ENCODE measurements at places on chromosomes 7 and 10. TPM values are rescaled to one million over a fixed set of nuclear protein-coding genes. Genes with fewer than 3 reads are reported as not detected.
A peak's percentile ranks its signal among the peaks of the same experiment; 100 is the strongest.

DNA sequence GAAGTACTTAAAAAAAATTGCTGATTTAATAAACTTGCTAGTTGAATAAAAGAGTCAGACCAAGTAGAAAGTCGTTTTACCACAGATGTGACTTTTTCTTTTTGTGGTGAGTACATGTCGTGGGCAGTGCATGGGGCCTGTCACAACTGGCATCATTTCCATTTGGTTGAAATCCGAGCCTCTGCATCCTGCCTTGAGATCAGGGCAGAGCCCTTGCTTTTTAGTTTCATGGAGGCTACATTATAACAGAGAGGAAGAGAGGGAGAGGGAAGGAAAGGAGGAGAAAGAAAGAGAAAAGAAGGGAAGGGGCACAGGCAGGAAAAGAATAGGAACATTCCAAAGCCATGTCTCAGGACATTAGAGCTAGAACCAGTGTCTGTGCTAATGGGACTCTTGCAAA is 20.4 kb upstream of the INSYN2A start:
- H3K4me1 ChIP-seq = no peaks in the 10 kb centered on the region
- no peak overlapping the region for H3K27ac ChIP-seq
- H3K36me3 ChIP-seq = no peaks in the 10 kb centered on the region
- no peak overlapping the region for H3K4me3 ChIP-seq
- DNase-seq = no peak
- H3K27me3 ChIP-seq = no peaks in the 10 kb centered on the region

Gene SLC18A2
- polyA plus RNA-seq = not detected

DNA sequence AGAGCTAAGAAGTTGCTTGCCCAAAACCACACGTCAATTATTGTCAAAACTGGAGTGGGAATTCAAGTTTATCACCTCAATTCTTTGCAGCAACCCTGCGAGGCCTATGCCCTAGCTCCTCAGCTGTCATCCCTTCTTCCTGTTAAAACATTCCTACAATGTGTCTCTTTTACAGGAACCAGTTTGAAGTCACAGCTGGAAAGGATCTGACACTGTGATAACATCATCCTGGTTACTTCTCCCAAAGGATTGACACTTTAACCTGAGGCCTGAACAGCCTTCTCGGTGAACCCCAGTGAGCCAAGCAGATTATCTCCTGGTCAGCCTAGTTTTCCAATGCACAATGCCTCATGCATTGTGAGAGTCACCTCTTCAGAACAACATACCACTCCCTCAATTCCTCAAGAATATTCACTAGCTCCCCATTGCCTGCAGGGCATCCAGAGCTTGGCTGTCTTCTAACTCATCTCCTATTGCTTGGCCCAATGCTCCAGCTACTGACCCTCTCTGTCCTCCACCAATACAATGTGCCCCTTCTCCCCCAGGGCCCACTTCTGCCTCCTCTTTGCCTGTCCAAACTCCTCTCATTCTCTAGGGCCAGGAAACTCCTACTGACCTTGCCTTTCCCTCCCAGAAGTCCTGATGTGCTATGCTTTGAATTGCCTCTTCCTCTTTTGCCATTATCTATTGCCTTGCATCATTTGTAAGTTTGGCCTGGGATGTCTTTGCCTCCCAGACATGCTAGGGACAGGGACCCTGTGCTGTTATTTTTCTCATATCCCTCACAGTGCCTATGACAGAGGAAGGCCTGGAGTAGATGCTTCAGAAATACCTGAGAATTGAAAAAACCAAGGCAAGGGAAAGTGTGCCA is 10.4 kb upstream of the DLG5 start:
- H3K4me1 ChIP-seq = no peaks in the 10 kb centered on the region
- no peak for DNase-seq
- no peak overlapping the region for H3K27ac ChIP-seq
- no peaks in the 10 kb centered on the region for H3K36me3 ChIP-seq
- no peak overlapping the region for H3K4me3 ChIP-seq

DNA sequence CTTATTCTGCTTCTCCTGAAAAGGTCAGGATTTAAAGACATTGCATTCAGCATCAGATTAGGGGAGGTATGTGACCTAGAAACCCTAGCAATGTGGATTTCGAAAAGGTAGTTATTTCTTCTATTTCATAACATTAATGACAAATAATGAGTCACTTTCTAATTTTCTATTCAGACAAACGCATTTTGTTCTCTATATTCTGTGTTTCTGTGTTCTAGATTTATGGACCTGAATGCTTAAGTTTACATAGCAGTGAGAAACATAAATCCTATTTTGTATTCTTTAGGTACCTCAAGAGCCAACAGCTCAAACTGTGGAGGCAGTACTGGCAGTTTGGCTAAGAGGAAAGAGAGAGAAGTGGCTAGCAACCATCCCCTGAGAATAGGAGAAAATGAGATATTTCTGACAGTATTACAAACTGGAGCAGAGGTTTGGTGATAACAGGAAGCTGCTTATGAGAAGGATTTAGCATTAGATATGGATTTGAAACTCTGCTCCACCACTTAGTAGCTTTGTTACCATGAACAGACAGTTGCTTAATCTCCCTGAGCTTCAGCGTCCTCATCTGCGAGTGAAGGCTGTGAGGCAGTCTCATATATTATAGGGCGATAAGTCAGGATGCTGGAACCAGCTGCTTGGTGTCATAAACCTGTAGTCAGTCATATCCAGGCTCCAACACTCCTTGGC is 28.2 kb downstream of the CDK14 start:
- no peak overlapping the region for H3K4me3 ChIP-seq
- peak overlapping the region; percentile 34 for H3K27ac ChIP-seq
- peaks cover 50% of the 10 kb centered on the region for H3K4me1 ChIP-seq
- no peaks in the 10 kb centered on the region for H3K36me3 ChIP-seq

DNA sequence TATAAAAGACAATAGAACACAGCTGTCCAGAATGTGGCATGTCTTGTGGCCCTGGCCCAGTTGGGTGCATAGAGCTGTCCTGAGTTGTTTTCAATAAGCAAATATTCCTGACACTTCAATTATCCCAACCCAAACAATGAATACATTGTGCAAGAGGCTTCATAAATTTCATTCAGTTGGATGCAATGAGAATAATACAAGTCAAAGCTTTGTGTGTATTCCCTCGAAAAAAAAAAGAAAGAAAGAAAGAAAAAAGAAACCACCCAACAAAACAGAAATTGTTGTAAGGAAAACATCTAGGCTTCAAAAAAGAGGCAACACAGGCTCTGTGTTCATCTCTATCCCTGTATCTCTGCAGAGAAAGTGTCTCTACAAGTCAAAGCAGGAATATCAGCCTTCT is 138.7 kb upstream of the ADO start:
- H3K4me3 ChIP-seq = no peak overlapping the region
- no peak for DNase-seq
- H3K27ac ChIP-seq = no peak overlapping the region
- no peaks in the 10 kb centered on the region for H3K36me3 ChIP-seq
- no peaks in the 10 kb centered on the region for H3K27me3 ChIP-seq

Gene SYNPO2L
- polyA plus RNA-seq = not detected

- no peak overlapping the region for H3K4me3 ChIP-seq
- H3K4me1 ChIP-seq = peaks cover 13% of the 10 kb centered on the region
- no peak overlapping the region for H3K27ac ChIP-seq
- DNase-seq = no peak
- H3K36me3 ChIP-seq = peaks cover 5% of the 10 kb centered on the region
- no peaks in the 10 kb centered on the region for H3K27me3 ChIP-seq
Measured at GRCh38 chr10:32340596-32341180, 6.3 kb downstream of the EPC1 start.

DNA sequence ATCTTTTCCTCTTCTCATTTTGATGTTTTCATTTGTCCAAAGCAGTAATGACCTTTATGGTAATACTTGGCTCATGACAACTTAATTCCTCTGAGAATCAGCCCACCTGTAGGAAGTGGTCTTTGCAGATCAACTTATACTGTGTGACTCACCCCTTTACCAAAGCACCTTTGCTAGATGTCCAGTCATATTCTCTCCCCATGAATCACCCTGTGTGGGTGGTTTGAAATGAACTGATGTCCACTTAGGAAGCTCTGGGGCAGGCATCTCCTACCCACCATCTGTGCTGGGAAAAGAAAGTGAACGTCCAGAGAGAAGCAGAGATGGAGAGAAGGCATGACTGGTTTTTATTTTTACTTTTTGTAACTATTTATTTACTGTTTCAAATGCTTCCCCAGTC is 410.3 kb downstream of the KIF20B start:
- no peaks in the 10 kb centered on the region for H3K27me3 ChIP-seq
- no peaks in the 10 kb centered on the region for H3K4me1 ChIP-seq
- no peak overlapping the region for H3K4me3 ChIP-seq
- no peaks in the 10 kb centered on the region for H3K36me3 ChIP-seq
- no peak for DNase-seq

DNA sequence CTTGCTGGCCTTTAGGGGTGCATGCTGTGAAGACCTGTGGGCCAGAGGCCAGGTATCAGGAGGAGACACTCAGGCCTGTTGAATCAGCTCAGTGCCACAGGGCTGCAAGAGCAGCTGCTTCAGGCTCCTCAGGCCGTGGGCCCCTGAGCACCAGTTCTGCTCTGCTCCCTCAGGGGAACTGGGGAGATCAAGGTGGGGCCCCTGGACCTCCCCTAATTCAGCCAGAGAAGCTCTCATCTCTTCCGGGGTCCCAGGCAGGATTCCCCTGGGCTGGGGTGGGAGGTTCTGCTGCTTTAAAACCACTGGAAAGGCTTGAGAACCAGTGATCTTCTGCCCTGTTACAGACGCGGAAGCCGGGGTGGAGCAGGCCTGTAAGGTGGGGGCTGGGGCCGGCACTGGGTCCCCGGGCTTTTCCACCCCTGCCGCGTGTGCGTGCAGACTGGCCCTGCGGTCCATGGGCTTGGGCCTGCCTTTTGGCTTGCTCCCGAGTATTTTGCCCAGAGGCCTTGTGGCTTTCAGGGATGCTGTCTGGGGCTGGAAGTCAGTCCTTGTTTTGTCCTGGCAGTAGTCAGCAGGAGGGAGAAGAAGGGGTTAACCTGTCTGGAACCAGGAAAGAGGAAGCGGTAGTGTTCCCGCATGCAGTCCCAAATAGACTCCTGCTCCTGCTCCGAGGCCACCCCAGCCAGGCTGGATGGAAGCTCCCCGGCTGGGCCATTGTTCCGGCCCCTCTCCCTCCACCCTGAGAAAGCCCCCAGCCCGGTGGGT is 74.3 kb downstream of the LHPP start:
- DNase-seq = no peak
- H3K4me1 ChIP-seq = no peaks in the 10 kb centered on the region
- no peaks in the 10 kb centered on the region for H3K36me3 ChIP-seq
- H3K27me3 ChIP-seq = no peaks in the 10 kb centered on the region
- no peak overlapping the region for H3K4me3 ChIP-seq

DNA sequence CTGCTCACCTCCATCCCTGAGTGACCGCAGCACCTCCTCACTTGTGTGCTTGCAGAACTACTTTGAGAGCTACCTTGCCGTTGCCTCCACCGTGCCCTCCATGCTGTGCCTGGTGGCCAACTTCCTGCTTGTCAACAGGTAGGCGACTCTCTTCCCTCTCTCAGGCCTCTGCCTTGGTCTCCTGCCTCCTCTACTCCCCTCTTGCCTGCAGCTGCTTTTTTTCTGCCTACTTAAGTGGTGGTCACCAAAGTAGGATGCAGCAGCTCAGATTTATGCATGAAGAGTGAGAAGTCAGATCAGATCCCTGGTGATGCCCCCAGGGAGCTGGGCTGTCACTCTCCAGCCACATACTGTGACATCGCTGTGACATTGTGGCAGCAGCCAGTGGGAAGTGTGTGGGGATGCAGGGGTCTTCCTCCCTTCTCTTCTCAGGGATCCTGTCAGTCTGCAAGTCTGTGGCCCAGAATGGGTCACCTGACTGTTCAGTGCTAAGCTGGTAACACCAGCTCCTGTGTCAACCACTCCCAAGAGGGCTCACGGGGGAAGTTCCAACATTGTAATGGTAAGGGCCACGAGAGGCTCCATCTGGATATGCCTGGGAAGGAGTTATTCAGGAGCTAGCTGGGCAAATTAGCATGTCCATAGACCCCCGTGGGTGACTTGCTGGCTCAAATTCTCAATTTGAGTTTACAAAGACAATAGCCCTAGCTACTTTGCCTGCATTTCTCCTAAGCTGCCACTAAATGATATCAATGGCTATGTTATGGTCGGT is 25.3 kb downstream of the SLC29A3 start:
- H3K4me1 ChIP-seq = peaks cover 2% of the 10 kb centered on the region
- H3K36me3 ChIP-seq = no peaks in the 10 kb centered on the region
- DNase-seq = no peak
- no peak overlapping the region for H3K27ac ChIP-seq
- no peaks in the 10 kb centered on the region for H3K27me3 ChIP-seq

DNA sequence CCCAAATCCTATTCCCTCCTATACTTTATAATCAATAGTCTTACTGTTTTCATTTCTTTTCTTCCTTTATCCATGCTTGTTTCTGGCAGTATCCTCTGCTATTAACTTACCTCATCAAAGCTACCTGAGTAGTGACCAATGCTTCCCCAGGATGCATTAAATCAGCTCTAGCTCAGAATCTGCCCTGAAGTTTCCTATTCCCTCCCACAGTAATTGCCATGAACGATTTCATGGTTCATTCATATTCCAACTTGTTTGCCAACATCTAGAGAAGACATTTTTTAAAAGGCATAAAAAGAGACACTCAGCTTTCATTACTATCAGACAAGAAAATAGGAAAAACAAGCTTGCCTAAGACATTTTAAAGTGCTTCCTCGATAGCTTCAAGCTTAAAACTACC is 42.3 kb downstream of the COA1 start:
- no peaks in the 10 kb centered on the region for H3K4me1 ChIP-seq
- DNase-seq = no peak
- H3K4me3 ChIP-seq = no peak overlapping the region
- no peaks in the 10 kb centered on the region for H3K36me3 ChIP-seq

- no peak for DNase-seq
- no peaks in the 10 kb centered on the region for H3K36me3 ChIP-seq
- no peak overlapping the region for H3K4me3 ChIP-seq
- H3K27ac ChIP-seq = no peak overlapping the region
Measured at GRCh38 chr10:29611781-29612381, 22.9 kb downstream of the SVIL start.

Gene CCL24
- polyA plus RNA-seq = not detected

Gene ENTPD7
- polyA plus RNA-seq = 10.1 TPM

Gene RAMP3
- not detected for polyA plus RNA-seq

Gene OGDHL
- polyA plus RNA-seq = 0.72 TPM

DNA sequence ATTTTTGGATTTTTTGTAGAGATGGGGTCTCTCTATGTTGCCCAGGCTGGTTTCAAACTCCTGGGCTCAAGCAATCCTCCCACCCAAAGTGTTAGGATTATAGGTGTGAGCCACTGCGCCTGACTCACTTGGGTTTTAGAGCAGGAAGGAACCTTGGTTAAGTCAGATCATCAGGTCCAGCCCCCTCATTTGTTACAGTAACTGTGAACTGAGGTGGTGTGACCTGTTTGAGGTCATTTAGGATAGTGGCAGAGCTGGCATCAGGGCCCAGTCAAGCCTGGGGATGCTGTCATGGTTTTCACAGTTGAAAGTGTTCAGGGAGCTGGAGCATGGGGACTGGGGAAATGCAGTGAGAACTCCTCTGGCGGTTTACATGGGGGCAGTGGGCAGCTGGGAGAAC is 159.6 kb downstream of the TAX1BP1 start:
- H3K36me3 ChIP-seq = no peaks in the 10 kb centered on the region
- H3K4me1 ChIP-seq = peaks cover 10% of the 10 kb centered on the region
- no peaks in the 10 kb centered on the region for H3K27me3 ChIP-seq
- H3K4me3 ChIP-seq = no peak overlapping the region
- H3K27ac ChIP-seq = no peak overlapping the region

GRCh38 chr10:86486856-86487255 is 34.7 kb downstream of the WAPL start:
- DNase-seq = no peak
- no peaks in the 10 kb centered on the region for H3K27me3 ChIP-seq
- peaks cover 9% of the 10 kb centered on the region for H3K36me3 ChIP-seq
- H3K4me3 ChIP-seq = no peak overlapping the region
- H3K27ac ChIP-seq = no peak overlapping the region

- peak overlapping the region; percentile 5 for H3K27ac ChIP-seq
- H3K4me3 ChIP-seq = no peak overlapping the region
- H3K27me3 ChIP-seq = no peaks in the 10 kb centered on the region
- H3K4me1 ChIP-seq = peaks cover 21% of the 10 kb centered on the region
- H3K36me3 ChIP-seq = no peaks in the 10 kb centered on the region
Measured at GRCh38 chr10:6176691-6177231, 26.0 kb upstream of the PFKFB3 start.

Gene EVX1
- not detected for polyA plus RNA-seq
